ENCODE measurements at places on chromosomes 16 and 17.

GRCh38 chr16:17273142-17273561, 197.6 kb downstream of the XYLT1 start:
- no peak for DNase-seq

DNA sequence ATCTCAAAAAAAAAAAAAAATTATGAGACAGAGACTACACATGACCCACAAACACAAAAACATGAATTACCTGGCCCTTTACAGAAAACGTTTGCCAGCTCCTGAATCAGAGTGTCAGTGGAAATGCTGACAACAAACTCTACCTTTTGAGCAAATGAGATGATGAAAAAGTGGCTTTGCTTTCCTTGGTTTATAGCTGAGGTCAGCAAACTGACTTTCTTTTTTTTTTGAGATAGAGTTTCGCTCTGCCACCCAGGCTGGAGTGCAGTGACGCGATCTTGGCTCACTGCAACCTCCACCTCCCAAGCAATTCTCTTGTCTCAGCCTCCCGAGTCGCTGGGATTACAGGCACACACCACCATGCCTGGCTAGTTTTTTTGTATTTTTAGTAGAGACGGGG, 46.3 kb downstream of the ZCCHC14 start:
- DNase-seq: no peak

GRCh38 chr17:66451188-66452149, 149.1 kb downstream of the PRKCA start:
- no peak for DNase-seq

DNA sequence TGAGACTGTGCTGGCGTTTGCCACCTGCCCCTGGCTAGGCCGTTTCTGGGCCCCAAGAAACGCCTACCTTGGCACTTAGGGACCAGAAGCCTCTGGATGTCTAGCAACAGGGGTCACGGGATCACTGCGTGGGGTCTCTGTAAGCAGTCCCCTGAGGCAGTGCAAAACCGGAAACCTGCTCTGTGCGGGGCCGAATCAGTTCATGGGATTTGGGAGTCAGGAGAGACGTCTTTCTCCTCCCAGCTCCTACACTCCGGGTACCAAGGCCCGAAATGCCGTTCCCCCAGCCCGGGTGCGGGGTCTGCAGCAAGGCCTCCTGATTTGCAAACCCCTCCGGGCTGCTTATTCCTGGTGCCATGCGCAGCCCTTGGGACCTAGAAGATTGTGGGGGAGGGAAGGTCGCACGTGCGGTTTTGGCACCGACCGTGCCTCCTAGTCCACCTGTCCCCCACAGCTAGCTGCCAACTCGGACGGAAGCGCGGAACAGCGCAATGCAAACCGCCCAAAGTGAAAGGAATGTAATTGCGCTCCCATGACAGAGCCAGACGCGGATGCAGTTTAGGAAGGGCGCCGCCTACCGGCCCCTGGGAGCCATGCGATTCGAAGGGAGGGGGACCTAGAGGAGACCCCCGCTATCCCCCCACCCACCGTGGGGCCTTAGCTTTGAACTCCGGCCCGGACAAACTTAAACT, 6.5 kb downstream of the IRX5 start:
- DNase-seq: no peak

DNA sequence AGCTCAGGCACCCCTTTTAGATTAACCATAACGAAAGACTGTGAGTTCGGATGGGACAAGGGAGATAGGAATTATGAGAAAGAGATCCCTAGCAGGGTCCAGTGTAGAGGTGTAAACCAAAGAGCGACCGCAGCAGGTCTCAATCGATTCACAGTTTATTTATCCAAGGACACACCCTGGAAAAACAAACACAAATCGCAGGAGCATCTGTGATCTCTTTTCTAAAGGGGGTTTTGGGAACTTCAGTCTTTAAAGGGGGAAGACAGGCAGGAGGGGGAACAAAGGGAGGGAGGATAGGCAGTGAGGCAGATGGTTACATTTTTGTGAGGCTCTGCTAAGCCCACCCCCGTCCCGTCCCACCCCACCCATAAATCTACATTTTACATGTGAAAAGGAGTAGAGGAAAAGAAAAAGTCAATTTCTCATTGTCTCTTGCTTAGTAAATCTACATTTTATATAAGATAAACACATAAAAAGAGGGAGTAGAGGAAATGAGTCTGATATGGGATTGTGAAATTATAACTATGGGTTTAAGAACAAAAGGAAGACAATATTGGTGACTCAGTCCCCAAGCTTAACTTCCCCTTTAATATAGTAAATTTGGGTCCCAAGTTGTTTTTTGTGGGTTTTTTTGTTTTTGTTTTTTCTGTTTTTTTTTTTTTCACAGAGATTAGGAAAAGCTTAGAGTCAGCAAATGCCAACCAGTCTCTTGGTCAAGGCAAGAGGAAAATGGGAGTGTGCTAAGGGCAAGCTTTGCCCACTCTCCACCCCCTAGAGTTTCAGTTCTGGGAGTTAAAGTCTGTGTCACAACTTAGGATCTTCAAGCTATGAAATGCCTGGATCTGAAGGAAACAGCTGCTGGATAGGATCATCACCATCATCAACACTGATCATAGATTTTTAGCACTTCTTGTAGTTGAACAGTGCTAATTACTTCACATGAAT, 160.9 kb upstream of the CDH5 start:
- DNase-seq: no peak

DNA sequence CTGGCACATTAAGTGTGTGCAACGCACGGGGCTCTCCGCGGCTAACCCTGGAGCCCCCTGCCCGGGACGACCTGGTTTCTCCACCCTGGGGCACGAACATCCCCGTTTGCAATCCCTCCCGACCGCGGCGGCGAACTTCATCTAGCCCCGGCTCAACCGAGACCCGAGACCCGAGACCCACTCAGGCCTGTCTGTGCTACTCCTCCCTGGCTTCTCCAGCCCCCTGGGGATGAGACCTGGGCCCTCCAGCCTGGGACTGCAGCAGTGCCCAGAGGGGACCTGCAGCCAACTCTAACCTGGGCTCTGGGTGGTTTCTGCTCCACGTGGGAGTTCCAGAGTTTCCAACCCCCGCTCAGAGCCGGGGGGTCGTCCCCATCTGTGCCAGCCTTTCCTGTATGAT, 73.5 kb downstream of the TIMM22 start:
- no peak for DNase-seq

GRCh38 chr16:64282181-64282580, 839.7 kb downstream of the CDH11 start:
- no peak for DNase-seq

DNA sequence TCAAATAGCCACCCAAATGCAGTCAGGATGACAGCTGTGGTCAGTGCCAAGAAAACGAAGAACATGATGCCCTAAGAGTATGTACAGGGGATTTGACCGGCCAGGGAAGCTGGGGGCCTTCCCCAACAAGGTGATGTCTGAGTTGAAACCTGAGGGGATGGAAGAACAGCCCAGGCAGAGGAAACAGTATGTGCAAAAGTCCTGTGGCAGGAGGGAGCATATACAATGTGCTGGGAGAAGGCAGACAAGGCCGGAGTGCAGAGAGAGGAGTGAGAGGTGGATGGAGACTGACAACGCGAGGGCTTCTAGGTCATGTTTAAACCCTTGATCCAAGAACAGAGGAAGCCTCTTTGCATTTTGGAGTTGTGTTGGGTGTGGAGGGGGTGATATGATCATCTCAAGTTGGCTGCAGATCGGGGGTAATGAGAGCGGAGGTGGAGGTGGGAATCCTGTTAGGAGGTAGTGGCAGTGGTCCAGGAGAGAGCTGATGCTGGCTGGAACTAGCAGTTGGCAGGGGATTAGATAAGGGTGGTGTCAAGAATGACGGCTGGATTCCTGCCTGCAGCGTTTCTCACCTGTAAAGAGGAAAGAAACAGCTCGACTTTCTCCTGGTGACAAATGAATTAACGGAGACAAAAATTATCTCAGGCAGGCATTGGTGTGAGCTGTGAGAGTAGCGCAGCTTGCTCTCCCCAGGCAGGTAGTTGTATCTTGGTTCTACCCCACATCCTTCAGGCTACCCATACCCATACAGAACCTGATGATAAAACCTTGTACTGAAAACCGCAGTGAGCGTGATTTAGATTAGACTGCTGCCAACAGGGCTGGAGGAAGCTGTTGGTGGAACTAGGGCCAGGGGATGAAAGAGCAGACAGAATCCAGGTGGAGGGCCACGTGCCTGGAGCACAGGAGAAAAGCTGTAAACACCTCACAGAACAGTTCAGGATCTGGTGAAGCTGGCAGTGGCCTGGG, 37.2 kb upstream of the NGFR start:
- no peak for DNase-seq

- DNase-seq: no peak
Measured at GRCh38 chr17:58329035-58329809, 627 bp upstream of the TSPOAP1 start.

- DNase-seq: no peak
Measured at GRCh38 chr17:78680436-78680835, 101.6 kb downstream of the CYTH1 start.

DNA sequence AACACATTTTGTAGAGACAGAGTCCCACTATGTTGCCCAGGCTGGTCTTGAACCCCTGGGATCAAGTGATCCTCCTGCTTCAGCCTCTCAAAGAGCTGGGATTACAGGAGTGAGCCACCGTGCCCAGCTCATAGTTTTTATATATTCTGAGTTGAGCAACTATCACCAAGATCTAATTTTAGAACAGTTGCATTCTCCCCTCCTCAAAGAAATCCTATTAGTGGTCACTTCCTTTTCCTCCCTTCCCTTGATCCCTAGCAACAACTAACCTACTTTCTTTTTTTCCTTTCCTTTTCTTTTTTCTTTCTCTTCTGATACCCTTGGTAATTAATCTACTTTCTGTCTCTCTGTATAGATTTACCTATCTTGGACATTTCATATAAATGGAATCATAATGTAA, 61.5 kb upstream of the B4GALNT2 start:
- DNase-seq: no peak

GRCh38 chr17:13638855-13639458, 37.2 kb upstream of the HS3ST3A1 start:
- no peak for DNase-seq

- DNase-seq: no peak
Measured at GRCh38 chr17:2082003-2082781, 27.3 kb downstream of the HIC1 start.

DNA sequence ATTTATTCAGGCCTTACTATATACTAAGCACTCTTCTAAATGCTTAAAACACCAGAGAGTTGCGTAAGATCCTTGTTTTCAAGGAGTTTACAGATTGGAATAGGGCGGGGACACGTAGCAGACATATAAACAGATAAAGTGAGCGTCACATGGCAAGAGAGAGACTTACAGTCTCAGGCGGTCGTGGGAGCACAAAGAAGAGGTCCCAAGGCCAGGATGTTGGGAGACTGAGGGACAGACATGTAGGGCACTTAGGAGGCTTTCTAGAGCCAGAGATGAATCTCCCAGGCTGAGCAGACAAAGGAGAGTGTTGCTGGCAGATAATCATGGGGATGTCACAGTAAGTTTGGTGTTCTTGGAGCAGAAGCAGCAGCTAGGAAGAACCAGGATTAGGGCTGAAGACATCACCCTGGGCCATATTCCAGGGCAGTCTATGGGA, 119.1 kb upstream of the ANKFN1 start:
- DNase-seq: no peak

DNA sequence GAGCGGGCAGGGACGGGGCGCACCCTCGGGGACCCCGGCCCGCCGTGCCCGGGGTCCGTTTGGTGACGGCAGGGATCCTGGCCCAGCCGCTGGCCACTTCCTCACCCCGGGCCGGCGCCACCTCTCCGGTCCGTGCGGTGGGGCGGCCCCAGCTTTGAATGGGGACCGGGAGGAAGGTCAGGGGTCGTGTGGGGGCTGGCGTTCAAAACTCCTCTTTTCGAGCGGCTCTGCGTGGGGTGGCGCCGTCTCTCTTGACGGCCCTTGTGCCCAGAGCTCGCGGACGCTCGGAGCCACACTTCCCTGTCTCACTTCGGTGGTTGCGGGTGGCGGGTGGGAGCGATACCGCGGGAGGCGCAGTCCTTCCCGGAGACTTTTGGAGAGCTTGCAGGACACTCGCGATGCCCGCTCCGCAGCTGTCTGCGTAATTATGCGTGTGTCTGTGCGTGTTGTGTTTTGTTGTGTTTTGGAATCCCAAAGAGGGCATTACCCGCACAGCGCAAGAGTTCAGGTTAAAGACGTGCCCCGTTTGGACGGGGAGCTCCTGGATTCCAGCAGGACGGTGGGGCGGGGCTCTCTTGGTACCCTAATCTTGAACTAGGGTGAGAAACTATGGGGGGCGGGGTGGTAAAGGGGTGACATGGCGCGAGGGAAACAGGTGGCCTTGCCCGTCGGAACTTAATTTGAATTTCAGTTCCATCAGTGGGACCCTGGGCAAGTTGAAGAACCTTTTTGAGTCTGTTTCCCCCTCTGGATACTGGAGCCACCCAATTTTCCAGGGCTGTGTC, 637 bp downstream of the PLCG2 start:
- no peak for DNase-seq

DNA sequence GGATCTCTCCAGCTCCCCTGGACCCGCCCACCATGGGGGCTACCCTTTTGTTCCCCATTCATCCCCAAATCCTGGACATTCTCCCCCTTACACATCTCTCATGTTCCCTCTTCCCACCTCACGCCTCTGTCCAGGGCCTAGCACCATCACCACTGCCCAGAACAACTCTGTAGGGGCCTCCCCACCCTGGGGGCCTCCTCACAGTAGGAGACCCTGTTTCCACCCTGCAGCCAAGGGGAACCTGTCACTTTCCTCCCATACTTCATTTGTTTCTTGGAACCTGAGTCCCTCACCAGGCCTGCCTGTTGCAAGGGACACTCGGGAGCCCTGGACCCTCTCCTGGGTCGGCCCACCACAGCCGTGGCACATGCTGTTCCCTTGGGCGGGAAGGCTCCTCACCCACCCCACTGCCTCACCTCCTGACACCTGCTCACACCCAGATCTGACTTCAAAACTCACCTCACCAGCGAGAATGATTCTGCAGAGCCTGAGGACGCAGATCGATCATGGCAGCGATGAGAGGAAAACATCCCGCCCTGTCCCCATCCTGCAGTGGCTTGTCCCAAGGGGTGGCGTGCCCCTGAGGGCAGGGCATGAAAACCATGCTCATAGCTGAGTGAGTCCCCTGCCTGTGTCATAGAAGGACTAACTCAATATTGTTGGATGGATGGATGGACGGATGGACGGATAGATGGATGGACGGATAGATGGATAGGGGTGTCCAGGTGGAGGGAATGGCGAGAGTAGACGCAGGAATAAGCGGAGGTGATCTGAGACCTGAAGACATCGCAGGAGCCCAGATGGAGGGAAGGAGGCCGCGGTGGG, 6.8 kb upstream of the RASD1 start:
- no peak for DNase-seq

GRCh38 chr17:77892031-77892430, 66.5 kb upstream of the TNRC6C start:
- DNase-seq: no peak

DNA sequence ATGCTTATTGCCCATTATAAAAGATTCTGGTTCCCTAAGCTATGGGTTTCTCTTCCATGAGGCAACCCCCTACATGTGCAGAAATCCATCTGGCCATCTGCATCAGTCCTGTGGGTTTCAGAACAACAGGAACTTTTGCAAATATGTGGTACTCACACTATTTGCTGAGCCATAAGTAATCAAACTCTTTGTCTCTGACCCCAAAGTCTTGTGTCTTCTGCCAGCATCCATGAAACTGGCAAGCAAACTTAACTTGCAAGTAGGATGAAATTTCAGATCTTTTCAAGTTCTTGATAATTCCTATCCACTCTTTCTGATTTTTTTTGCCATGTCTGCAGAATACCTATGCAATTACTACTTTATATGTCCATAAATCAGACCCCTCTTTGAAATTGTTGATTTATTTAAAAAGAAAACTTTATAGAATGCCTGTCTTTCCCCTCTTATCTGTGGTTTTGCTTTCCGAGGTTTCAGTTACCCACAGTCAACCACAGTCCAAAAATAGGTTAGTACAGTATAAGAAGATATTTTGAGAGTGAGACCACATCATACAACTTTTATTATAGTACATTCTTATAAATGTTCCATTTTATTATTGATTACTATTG, 158.4 kb upstream of the IRX3 start:
- no peak for DNase-seq

All from cortex of kidney (tissue), 1 donor.